Epithelial cell of esophagus (primary cell): ENCODE measurements at places on chromosomes 7 and 10.

DNA sequence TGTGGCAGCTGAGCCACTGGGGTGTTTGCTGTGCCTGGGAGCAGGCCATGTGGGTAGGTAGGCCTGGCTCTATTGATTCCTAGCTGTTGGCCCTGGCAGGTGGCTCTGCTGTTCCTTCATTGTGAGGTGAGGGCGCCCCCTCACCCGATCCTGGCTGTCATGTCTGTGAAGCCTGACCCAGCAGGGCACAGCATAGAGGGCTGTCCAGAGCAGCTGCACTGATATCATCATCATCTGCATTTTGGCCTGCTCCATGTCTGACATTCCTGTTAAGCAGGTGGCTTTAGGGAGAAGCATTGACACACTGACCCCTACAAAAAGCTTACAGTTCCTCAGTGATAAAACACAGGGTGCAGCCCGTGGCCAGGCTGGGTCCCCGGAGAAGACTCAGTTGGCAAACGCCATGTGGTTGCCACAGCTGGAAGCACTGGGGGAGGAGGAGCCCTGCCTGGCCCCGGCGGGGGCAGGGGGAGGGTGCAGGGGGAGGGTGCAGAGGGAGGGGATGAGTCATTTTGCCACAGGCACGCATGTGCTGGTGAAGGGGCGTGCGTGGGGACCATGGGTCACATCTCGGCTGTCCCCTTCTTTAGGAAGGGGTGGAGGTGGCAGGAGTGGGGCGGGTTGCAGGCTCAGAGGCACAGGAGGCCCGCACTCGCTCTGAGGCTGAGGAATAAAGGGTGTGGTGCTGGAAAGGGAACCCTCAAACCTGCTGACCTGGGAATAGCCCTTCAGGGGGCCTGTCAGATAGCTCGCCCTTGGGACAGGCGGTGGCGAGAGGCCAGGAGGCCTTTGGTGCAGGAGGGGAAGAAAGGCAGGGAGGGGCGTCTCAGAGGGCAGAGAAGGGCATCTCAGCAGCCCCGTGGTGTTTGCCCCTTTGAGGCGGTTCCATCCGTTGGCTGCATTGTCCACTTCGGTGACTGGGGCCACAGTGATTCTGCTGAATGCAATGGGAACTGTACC lies 31.6 kb downstream of the IKZF1 start:
- DNase-seq, result no peak

DNA sequence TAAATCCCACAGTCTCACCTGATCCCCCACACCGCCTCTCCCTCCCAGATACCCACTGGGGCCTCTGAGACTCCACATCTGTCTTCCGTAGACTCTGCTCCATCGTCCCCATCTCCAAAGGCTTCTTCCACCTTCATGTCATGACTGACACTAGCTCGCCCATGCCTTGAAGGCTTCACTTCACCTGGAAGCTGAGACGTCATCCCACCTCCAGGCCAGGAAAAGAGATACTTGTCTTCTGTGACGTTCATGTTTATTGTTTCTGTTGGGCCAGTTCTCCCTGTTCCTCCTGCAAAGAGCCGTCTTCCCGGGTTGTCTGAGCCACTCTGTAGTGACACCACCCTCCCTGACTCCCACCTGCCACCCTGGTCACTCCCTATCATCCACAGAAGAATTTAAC lies 3.6 kb upstream of the ZNF862 start:
- DNase-seq, result no peak

DNA sequence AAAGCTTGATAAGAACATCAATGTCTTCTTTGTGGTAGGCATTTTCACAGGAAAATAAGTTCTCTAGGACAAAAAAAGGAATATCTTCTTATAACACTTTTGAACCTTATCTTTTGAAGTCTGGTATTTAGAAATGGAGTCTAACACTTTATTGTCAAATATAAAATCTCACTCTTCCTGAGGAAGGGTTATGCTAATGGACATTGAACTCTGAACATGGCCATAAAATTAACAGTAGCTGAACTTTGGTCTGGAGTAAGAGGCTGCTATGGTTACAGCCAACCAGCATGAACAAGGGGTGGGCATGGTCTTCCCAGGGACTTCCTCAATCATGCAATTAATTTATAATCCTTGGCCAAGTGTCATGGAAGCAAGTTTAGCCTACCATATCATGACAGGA lies at the start of gene CLRN3:
Gene CLRN3 (minus strand): TSS at position 199 of the 400 bp plus-strand sequence. CDS start 157 bp downstream, at position 42.
- no peak for DNase-seq

- DNase-seq, result peak; percentile 40
Measured at GRCh38 chr7:107715531-107715930, 28.4 kb upstream of the CBLL1 start.

- no peak for DNase-seq
Measured at GRCh38 chr7:32535162-32535702, 39.9 kb downstream of the AVL9 start.

DNA sequence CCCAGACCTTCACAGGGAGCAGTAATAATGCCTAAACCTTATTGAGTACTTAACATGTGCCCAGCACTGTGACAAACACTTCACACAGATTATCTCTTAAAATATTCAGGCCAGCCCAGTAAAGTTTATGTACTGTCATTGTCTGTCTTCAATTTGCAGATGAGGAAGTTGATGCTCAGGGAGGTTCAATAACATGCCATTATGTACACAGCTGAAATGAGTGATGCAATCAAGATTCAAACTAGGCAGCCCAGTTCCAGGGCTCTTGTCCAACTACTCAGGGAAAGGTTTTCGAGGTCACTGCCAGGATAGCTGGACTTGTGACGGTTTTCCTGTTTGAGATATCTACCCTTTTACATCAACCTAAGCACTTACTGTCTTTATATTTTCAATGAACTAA lies 56.1 kb downstream of the AUTS2 start:
- no peak for DNase-seq

DNA sequence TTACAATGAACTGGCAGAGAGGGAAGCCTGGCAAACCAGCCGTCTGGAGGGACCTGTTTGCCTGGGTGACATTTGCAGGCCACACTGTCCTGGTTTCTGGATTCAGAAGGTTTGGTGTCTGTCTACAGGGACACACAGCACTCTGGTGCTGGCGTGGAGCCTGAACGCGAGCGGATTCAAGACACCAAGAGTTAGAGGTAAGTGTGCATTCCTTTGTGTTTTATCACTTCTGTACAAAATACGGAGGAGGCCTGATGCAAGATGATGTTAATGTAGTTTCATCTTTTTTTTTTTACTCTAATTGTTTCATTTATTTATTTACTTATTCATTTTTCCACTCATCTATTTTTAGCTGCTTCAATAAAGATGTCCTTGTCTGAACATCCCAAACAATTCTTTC lies 485.3 kb upstream of the ADARB2 start:
- DNase-seq, result peak; percentile 51
